Pons (tissue), 1 donor: ENCODE measurements at places on chromosomes 3 and 15.

- DNase-seq, result no peak
Observed at GRCh38 chr3:23701716-23702597, 103.8 kb upstream of the UBE2E1 start.

DNA sequence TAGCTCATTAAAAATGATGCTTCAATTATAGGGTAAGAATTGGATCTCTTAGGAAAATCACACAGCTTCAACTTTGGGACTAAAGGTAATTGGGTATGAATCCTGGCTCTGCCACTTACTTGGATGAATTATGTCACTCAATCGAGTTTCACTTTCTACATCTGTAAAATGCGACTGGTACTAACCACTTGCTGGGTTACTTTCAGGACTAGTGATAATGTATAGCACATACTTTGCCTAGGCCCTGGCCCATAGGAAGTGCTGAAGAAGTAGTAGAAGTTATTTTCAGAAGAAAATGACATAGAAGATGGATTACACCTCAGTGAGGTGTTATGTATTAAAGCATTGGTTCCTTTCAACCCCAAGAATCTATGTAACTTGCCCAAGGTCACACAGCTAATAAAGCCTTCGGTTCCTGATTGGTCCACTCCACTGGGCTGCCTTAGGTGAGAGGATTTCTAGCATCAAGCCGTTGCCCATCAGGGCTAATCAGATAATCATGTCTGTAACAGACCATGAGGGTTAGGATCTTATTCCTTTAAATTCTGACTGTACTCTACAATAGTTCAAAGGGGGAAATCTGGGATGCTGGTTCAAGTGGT lies 29.4 kb upstream of the AP4E1 start:
- DNase-seq, result no peak

- no peak for DNase-seq
Observed at GRCh38 chr3:160810362-160811236, 54.6 kb downstream of the PPM1L start.

DNA sequence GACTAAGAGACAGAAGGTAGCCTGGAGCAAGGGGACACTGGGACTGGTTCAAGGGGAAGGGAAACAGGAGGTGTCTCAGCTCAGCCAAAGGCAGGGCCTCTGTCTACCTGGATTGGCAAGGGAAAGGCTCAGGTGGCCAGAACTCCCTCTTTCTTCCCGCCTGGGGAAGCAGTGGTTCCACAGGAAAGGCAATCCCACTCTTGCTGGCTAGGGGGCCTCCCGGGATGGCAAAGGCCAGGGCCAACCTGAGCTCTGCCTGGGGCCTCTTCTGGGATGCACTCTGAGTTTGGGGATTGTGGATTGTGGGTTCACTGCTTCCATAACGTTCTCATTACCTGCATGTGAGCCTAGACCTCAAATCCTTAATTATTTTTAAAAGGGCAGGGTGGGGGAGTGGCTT lies 13.0 kb upstream of the PARP6 start:
- no peak for DNase-seq

GRCh38 chr3:38114052-38114874 lies 22.7 kb downstream of the ACAA1 start:
- DNase-seq, result no peak

DNA sequence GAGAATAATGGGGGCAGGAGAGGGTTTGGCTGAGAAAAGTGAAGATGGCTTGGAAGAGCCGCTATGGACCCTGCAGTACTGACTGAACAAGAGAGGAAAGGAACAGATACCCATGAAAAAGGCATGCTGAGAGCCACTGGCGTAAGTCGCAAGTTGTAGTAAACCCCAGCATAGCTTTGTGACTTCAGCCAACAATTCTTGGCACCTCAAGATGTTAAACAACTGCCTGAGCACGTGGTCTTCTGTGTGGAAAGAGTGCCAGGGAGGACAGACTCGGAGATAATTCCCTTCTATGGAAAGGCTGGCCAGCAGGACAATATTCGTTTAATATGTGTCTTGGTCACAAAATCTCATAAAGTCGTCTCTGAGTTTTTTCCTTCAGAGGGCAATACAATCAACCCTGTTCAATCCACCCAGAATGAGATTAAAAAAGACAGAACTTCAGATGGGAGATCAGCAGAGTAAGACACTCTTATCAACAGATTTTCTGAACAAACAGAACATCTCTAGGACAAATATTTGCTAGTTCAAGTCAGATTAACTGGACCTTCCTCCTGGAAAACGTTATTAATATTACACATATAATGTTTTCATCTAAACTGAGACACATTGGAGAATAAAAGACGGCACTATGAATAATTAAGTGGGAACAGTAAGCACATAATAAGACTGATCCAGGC lies 49.2 kb downstream of the NEK10 start:
- DNase-seq, result no peak

GRCh38 chr3:66642484-66642883 lies 141.7 kb upstream of the LRIG1 start:
- DNase-seq, result no peak

GRCh38 chr3:99627062-99627826 lies 11.2 kb upstream of the COL8A1 start:
- no peak for DNase-seq

- DNase-seq, result no peak
Observed at GRCh38 chr15:49323207-49323606, 99.8 kb upstream of the FGF7 start.

DNA sequence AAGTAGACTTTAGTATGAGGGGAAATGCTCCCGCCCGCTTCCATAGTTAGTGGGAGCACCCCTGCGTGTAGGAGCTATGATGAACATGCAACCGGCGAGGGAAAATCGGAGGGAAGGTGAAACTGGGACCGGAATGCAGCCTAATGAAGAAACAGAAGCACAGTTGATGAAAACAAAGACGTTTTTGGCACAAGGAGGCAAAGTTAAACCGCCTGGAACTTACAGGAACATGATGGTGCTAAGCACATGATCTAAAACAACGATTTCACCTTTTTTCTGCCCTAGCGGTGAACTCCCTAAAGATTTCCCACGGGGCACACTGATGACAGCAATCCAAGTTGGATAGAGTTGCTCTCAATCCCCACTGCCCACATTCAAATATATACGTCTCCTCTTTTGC lies 49.4 kb upstream of the SPATA12 start:
- no peak for DNase-seq

GRCh38 chr15:82122746-82123400 lies 77.1 kb upstream of the MEX3B start:
- no peak for DNase-seq

GRCh38 chr15:40310001-40310959 lies 2.5 kb upstream of the PLCB2 start:
- DNase-seq, result peak; percentile 41

GRCh38 chr3:188049606-188050530 lies 104.1 kb upstream of the LPP start:
- peak; percentile 5 for DNase-seq

DNA sequence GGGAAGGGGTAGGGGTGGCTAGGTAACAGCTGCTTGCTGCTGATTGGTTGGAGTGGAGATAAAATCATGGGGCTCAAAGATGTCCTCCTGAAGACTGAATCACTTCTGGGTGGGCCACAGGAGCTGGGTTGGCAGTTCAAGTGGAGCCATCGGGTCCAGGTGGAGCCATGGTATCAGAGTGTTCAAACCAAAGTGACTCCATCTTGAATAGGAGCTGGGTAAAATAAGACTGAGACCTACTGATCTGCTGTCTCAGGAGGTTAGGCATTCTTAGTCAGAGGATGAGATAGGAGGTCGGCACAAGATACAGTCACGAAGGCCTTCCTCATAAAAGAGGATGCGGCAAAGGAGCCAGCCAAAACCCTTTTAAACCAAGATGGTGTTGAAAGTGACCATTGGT lies 96.5 kb downstream of the RTP4 start:
- no peak for DNase-seq

DNA sequence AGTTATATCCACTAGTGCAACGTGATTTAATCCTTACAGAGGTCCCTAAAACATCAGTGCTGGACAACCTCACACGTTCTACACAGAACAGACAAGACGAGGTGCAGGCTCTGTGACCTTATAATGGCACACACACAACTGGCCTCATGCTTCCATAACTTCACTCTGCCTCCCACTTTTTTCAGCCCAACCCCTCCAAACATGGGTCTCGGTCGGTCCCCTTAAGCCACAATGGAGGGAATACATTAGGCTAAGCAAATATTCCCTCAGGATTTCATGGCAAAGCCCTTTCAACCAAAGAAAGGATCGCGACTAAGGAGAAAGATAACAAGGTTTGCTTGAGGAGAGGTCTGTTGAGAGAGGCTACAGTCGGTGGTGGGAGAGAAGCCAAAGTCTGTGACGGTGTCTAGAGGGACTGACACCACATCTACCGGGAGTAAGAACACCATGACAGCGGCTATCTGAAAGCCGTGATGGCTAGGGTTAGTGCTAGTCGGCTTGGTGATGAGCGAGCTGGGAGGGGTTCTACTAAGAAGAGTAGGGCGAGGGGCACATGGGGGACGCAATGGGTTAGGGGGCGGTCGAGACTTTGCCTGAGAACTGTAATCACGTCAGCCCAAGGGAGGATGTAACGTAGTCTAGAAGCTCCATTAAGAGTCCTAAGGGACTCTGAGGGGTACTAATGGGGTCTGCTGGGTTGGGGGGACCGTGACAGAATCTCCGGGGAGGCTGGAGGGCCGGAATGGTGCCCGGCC lies 1.0 kb downstream of the MYO9A start:
- peak; percentile 44 for DNase-seq

DNA sequence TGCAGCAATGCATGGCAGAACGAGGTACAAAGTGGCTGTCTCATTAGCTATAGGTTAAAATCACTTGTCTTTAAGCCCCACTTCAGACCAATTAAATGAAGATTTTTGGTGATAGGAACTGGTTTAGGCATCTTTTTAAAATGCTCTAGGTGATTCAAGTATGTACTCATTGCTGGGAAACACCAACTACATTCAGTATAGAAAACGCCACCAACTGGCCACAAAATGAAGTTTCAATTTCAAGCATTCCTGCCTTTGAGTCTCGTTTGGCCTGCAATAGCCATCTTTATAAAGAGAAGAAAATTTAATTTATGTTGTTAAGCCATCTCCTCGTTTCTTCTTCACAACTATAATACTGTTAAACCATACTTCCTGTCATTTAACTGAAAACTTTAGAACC lies 587.9 kb downstream of the GBE1 start:
- DNase-seq, result no peak

DNA sequence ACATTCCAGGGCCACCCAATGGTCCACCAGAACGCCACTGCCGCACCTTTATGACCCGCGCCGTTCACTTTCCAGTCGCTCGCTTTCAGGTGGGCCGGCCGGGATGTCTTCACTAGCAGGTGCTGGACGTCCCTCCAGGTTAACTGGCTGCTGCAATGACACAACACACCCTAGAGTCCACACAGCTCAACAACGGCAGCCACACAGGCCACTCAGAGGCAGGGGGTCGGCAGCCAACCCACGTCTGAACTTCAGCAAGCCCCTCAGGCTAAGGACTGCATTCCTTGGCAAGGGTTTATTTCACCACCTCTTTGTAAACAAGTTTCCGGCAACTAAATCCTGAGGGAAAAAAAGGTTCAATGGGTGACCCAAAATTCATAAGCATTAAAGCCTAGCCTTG lies 89.2 kb upstream of the SNRPA1 start:
- DNase-seq, result no peak

DNA sequence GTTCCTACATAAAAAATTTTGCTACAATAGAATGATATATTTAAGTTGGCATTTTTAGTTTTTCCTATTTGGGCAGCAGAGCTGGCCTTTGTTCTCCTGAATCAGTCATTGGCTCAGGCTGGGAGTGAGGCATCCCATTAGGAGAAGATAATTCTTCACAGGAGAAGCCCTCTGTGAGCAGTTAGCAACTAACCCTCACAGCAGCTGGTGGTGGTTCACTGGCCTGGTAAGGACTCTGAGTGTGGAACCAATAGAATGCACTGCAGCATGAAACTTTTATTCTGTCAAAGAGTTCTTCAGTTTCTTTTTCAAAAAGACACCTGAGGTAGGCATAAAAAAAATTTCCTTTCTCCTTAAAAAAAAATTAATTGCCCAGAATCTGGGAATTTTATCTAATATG lies 562.6 kb downstream of the ZNF385D start:
- DNase-seq, result no peak

- DNase-seq, result no peak
Observed at GRCh38 chr3:30083315-30083714, 523.1 kb upstream of the TGFBR2 start.

GRCh38 chr3:186750316-186750715 lies 33.1 kb upstream of the EIF4A2 start:
- no peak for DNase-seq

GRCh38 chr3:119125742-119126504 lies 20.0 kb upstream of the TEX55 start:
- DNase-seq, result no peak

- DNase-seq, result no peak
Observed at GRCh38 chr3:172648747-172649146, 62.1 kb downstream of the NCEH1 start.

- DNase-seq, result peak; percentile 9
Observed at GRCh38 chr3:194633349-194634004, at the start of gene TMEM44. Gene TMEM44 (minus strand): TSS chr3:194633419. CDS start chr3:194633215, 204 bp downstream.

- no peak for DNase-seq
Observed at GRCh38 chr3:195867631-195868335, 40.6 kb downstream of the TNK2 start.

DNA sequence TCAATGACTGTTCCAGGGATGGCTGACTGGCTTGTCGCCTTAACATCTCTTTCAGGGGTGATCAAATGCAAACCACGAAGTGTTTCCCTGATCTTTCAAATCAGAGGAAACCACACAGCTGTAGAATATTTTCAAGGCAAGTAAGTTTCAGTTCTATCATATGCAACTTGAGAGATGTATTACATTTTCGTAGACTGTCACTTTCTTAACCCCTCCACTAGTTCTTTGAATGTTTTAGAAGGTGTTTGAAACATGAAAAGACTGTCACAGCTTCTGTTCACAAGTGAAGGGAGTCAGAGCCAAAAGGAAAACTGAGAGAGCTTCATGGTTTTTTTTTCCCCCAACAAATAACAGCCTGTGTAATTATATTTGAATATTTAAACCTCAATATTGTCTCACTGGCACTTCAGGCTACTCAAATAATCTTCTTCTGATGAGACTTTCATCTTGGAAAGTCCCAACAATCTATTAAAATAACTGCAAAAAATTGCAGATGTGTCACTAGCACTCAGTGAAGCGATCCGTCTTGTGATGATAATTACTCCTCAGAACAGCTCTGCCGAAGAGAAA lies 25.9 kb upstream of the CAPN7 start:
- no peak for DNase-seq

DNA sequence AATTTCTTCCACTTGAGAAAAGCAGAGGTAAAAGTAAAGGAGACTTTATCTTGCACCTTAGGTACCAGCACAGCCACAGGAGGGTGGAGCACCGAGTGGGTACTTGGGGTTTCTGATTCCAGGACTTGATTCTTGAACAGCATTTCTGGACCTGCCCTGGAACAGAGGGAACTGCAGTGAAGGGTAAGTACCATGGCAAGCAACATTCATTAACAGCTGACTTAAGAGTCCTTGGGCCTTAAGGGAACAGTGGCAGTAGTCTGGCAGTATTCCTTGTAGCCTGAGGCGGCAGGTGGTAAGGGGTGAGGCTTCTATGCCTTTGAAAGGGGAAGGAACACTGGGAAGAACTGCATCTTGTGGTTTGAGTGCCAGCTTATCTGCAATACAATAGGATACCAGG lies 551.9 kb downstream of the RSL24D1 start:
- no peak for DNase-seq
